GM03348 (cell line): ENCODE measurements at places on chromosomes 16 and 17.

GRCh38 chr16:65497571-65497970, 375.7 kb upstream of the CDH11 start:
- DNase-seq, result no peak

GRCh38 chr17:72474243-72474642, 353.4 kb downstream of the SOX9 start:
- no peak for DNase-seq

GRCh38 chr17:62094175-62094574, 29.1 kb upstream of the MED13 start:
- DNase-seq, result no peak

DNA sequence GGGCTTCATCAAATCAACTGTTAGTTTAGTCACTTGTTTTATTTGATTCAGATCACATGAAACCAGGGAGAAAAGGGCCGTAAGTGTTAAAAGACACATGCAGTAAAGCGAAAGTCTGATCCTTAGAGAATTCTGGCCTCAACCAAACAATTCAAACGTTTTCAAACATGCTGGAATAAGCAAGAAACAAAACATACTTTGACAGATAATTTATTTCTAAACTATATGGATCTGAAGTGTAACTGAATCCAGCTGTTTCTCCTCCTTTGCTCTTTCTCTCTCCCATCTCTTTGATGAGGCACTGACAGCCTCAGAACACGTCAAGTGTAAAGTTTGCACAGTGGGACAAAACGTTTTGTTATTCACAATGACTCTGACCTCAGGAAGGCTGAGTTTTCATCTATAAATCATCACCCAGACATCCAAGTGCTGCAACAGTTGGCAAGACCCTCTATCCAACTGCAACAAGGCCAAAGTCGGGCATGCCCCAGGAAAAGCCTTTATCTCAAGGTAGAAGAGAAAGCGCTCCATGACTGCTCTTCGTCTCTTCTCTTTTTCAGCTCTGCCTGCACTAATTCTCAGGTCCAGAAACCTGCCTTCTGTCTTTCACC, 267.1 kb upstream of the MYOCD start:
- no peak for DNase-seq

DNA sequence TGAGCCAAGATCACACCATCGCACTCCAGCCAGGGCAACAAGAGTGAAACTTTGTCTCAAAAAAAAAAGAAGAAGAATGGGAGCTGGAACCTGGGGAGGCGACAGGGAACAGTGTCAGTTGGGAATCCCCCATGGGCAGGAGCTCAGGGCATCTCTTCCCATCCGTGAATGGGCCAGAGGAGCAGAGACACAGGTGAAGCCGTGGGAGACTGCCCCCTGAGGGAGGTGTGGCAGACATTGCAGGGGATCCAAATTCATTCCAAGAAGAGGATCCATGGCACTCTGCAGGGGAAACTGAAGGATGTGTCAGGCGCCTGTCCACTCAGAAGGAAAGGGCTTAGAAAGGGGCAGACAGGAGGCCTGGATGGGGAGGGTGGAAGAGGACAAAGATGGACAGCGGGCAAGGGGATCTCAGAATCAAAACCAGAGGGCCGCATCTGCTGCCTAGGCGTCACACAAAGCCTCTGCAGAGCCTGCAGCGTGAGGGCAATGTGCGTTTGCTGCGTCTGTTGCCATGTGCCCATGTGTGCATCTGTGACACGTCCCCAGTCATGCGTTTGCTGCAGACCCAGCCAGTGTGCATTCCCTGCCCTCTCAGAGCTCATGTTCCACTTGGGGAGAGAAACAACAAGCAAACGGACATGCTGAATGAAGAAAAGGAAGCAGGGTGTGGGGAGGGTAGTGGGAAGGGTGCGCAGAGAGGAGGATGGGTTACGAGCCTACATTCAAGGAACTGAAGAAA, 30.6 kb upstream of the TNRC6C start:
- no peak for DNase-seq

DNA sequence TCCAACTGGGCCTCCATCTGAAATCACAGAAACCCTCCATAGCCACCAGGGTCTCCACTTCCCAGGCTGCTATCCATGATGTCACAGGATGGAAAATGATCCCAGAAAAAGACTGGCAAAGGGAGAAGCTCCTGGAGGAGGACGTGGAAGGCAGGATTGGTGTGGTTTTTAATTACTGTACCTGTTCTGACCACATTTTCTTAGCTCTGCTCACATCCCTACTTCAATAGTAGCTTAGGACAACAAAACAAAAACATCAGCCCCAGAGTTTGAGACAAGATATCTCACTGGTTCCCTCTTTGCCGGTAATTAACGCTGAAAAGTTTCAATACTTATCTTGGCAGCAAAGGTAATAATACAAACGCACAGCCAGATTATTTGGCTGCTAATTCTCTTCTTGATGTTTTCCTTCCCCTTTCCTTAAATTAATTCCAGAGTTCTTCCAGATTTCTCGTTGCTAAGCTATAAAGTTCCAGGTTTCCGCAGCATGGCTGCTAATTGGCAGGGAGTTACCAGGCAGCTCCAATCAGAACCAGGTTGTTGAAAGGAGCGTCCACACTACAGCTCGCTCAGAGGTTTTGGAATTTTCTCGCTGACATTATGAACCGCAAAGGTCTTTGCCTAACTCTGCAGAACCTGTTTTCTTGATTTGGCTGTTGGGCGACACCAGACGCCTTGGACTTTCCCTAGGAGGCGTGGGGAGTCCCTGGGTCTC, 263.4 kb downstream of the MRTFB start:
- peak; percentile 65 for DNase-seq

DNA sequence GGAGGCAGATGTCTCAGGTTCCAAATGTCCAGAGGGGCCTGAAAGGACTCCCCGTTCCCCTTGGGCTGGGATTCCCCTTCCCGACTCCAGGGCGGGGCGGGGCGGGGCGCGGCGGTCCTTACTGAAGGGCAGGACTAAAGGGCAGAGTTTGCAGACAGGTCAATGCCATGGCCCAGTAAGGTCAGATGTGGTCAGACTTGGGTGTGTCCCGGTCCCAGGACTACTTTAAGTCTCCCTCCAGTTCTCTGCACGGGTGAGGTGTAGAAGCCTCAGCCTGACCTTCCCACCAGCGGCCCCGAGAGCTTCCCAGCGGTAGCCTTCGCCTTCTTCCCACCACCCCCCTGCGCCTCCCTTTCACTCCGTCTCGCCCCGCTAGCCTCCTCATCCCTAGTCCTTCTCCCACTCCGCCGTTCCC, 532 bp downstream of the KDM6B start:
- peak; percentile 50 for DNase-seq

- peak; percentile 60 for DNase-seq
Measured at GRCh38 chr17:62827746-62828485, 19.8 kb upstream of the MARCHF10 start.

GRCh38 chr17:57668332-57668731, 76.8 kb downstream of the CCDC182 start:
- DNase-seq, result no peak

DNA sequence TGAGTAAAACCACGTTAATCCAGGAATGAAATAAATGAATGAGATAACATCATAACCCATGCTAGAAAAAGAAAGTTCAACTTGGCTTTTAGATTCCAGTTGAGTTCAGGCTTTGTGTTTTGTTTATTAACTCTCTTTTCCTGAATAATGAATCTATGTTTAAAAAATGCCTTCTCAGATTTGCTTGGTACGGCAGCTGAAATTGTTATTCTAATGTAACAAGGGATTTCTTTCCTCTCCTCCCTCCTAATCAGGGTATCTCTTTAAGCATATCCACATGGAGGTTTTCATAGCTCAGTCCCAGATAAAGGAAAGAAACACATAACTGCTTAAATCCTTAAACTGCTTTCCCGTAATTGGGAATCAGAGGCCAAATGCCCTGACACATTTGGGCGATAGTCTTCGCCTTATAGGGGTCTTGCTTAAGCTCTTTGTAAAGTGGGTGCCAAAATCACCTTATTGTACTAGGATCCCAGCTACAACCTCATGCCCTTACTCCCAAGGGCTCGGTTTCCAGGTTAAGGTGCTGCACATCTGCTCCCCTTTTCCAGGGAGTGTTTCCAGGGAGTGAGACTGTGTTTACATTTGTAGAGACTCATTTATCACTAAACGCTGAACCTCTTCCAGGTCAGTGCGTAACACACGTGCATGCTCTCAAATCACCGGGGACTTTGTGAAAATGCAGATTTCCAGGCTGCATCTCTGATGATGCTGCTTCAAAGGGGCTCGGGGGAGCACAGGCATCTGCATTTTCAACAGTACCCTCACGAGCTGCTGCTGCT, 142.8 kb upstream of the FOXF1 start:
- DNase-seq, result no peak

DNA sequence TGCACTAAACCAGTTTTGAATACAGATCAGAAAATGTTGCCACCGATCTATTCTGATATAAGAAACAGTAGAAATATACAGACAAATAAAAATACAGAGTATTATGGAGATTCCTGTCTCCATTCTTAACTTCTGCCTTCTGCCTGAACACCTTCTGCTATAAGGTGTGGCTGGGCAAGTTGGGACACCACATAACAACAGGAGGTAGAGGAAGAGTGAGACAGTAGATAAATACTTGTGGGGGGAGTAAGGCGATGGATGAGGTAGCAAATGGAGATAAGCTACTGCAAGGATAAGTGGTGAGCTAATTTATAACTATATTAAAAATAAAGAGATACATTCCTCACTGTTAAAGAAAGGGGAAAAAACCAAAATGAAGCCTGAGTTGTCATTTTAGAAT, 143.7 kb downstream of the CDH8 start:
- no peak for DNase-seq

DNA sequence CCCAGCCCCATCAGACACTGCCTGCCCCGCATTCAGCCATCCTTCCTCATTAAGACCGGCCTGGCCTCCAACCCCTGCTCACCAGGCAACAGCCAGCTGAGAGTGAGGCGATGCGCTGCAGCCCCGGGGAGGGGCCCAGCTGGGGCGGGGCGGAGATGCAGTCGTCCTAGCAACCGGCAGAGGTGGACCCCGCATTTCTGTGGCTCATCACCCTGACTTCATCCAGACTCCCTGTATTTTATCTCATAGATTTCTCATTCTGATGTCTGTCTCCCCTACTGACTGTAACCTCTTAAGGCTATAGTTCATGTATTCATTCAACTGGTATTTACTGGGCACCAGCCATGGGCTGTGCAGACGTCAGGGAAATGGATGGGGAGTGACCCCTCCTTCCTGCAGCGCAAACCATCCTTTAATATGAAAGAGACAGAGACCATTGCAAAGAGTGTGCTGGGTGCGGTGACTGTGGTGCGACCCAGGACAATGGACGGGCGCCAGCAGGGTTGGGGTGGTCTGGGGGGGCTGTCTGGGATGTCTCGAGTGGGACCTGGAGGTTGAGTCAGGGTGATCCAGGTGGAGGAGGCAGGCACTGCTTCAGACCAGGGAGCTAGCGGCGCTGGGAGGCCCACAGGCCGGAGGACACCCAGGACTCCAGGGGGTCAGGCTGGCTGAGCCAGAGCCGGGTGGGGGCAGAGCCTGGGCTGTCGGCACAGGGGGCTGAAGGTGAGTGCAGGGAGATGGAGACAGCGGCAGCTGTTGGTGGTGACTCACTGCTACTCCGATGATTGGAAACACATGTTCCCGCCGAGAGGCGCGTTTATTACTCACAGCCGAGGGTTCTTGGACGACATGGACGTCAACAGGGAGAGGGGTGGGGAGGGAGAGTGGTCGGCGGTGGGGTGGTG, 10.5 kb upstream of the TIMP2 start:
- DNase-seq, result peak; percentile 93

DNA sequence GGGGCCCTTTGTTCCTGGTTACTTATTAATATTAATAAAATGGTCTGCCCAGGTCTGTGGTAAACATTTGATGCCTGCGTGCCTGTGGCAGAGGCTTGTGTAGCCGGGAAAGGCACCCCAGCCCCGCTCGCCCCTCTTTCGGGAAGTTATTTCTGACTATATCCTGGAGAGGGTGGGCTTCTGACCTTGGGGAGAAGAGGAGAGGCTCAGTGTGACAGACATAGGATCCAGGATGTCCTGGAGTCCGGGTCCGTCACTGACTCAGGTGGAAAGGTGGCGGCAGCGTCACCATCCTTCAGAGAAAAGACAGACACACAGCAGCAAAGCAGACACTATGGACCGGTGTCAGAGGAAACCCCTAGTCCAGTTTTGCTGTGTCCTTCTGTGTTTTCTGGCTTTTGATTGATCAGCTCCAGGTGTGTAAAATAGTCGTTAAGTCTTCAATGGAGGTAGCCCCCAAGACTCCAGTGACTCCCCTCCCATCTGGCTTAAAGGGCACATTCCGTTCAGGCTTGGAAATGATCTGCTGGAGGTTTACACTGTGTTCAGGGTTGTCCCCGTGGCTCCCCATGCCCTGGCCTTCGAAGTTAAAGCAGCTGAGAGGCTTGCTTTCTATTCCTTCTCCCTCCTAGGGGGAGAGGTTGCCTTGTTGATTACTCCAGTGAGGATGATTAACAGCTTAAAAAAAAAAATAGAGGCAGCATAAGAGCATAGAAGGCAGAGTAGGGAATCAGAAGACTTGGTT, 81.6 kb downstream of the CCDC182 start:
- no peak for DNase-seq

DNA sequence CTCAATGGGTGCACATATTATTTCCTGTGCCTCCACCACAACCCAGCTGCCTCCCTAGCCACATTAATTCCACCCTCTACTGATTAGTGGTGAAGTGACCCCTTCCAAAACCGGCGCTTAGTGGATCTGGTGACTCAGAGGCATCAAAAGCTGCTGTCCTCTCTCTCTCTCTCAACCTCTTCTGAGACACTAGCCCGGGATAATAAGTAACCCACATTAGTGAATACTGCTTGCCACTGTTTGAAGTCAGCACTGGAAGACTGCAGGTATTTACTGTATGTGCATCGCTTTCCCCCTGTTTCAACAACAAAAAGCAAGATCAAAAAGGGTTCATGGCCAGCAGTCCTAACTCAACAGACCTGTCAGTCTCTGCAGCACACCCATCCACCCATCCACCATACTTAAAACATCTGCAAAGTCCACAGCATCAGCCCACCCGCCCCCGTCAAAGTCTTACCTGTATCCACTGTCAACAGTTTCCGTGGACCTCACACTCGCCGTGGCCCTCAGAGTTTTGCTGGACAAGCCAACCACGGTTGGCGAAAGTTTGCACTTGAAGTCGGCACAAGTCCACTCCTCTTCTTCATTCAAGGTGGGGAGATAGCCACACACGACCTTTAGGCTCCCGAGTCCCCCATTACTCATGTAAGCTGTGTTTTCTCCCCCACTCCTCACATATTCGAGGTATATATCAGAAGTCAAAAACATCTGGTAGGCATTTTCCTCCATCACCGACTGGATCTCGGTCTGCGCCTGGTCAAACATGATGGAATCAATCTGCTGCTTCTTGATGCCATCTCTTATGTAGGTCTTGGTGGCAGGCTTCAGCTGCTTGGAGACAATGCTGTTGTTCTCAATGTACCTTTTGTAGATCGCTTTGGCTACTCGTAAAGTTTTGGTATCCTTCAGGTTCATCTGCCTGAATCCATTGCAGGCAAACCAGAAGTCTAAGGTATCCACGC, 3.8 kb downstream of the AXIN2 start:
- DNase-seq, result peak; percentile 67

GRCh38 chr17:55273579-55274354, 9.0 kb downstream of the HLF start:
- DNase-seq, result peak; percentile 24

GRCh38 chr16:85898521-85899442, at the start of gene IRF8:
IRF8 (plus strand) TSS chr16:85899162; CDS start chr16:85903016, 3,854 bp downstream.
- DNase-seq, result peak; percentile 54
